ENCODE measurements at places on chromosomes 3 and 15.

- no peak for DNase-seq
These were observed 4.8 kb downstream of the CX3CR1 start for GRCh38 chr3:39275052-39275451.

DNA sequence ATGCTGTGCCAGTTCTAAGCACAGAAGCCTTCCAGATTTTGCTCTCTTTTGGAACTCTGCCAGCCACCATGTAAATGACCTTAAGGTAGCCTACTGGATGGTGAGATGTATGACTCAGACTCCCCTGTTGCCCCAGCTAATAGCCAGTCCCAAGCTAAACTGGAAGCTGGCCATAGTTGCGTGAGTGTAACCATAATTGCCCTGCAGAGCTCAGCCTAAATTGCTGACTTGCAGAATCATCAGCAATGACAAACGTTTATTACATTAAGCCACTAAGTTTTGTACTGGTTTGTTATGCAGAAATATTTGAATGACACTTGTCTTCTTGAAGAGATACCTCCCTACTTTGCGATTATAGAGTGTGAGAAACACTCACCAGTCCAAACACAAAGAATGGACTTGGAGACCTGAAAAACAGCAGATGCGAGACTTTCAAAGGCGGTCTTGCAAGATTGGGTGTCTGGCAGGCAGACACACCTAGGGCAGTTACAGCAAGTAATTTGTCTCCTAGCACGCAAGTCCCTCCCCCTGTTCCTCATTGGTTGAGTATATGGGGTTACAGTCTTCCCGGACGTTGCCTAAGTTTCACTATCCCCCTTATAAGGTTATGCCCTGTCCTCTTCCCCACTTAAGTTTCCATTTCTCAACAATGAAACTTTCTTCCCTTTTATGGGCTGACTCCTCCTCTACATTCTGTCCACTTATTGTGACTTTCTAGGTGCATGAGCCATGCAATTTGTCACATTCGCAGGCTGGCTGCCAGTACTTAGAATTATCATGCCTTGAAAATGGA is 83.6 kb upstream of the XCR1 start:
- DNase-seq = no peak

DNA sequence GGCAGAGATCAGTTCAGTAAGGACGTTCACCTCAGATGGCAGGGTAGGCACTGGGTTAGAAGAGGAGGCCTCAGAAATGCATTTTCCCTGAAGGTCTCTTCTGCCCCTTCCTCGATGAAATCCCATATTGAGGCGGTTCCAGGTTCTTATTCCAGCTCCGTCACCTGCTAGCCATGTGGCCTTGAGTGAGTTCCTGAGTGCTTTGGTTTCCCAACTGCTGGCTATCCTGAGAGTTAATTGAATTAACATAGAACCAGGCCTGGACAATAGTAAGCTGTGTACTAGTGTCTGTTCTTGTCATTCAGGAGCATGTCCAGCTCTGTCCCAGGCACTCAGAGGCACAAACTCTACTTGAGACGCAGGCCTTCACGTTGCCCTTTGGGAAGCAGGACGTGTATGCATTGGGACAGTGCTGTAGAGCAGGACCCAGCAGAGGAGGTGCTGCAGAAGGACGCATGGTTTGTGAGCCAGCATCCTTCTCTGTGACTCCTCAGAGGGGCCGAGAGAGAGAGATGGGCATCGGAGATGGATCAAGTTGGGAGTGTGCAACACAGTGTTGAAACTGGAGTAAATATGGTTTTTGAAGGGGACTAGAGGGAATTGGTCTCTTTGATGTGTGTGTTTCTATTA is 114.2 kb downstream of the ASB7 start:
- DNase-seq = no peak

GRCh38 chr3:10277115-10277625 is 15.6 kb downstream of the GHRL start:
- DNase-seq = no peak

DNA sequence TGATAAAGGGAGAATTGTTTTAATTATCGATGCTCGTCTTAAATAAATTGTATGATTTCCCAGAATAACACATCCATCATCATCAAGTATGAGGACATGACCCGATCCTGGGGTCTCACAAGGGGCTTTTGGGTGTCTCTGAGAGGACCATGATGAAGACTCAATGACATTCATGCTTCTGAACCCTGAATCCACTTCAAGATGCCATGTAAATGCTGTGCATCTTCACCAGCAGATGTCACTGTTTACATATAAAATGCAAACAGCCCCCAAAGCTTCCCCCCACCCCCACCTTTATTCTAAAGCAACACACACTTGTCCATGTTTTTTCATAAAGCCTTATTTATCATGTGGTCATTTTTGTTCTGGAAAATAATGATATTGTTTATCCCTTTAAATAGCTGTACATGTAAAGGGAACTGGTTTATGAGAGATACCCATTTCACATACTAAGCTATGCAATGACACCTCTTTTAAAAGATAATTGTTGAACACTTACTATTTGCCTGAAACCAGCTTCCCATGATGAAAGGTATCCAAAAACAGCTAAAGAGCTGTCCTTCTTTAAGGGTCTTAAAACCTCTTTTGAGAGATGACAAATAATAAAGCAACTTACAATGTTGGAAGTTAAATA is 69.7 kb upstream of the UBE3A start:
- DNase-seq = no peak

GRCh38 chr3:87167628-87168456 is 59.3 kb upstream of the CHMP2B start:
- no peak for DNase-seq

GRCh38 chr3:12830785-12831156 is 10.6 kb downstream of the RPL32 start:
- no peak for DNase-seq

DNA sequence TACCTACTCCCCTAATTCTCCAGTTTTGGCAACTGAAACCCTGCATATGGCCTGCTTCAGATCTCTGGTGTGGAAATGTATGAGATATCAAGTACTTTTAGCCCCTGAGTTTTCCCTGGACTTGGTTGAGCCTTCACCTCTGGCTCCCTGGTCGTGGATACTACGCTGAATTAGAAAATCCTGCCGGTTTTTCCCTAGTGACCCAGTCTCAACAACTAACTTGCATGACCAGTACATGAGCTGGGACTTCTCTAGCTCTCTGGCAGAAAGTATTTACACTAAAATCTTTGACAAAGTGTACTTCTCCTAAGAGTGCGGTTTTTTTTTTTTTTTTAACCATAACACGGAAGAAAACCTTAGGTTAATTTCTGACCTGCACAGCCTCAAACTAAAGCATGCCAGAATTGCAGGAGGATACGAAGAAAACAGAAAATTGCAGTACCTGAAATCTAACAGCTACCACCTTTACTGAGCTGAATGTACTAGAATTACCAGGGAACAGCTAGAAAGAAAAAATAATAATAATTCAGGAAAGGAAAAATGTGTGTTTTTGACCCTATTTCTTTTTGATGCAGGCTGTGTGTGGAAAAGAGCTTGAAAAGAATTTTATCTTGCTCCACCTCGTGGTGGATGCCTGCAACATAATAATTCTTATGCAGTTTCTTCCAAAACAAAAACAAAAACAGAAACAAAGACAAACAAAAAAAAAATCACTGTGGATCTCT is 165.6 kb downstream of the GMNC start:
- DNase-seq = no peak

- DNase-seq = no peak
These were observed at the start of gene SLC49A4 for GRCh38 chr3:122794779-122795673. Gene SLC49A4, plus strand, starts transcription at chr3:122795069. Its CDS starts 124 bp downstream, at chr3:122795193.

- no peak for DNase-seq
These were observed 567.3 kb downstream of the PDCD6IP start for GRCh38 chr3:34365771-34366170.

GRCh38 chr3:3071136-3071535 is 39.0 kb downstream of the IL5RA start:
- DNase-seq = no peak

GRCh38 chr15:31171731-31172130 is 70.2 kb upstream of the TRPM1 start:
- DNase-seq = no peak

GRCh38 chr15:36808411-36809160 is 229.2 kb downstream of the CDIN1 start:
- DNase-seq = no peak

DNA sequence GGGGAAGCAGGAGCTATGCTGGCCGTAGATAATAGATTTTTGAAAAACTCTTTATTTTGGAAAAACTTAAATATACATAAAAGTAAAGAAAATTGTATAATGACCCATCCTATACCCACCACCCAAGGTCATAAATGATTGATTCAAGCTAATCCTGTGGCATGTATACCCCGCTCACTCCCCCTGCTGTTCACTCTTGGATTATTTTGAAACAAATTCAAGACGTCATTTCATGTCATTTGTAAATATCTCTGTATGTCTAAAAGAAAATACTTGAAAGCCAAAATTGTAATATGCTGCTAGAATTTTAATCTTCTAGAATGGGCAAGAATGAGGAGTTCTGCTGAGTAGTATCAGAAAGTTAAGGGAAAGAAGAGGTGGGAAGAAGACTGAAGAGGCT is 241.7 kb downstream of the FEZF2 start:
- no peak for DNase-seq

DNA sequence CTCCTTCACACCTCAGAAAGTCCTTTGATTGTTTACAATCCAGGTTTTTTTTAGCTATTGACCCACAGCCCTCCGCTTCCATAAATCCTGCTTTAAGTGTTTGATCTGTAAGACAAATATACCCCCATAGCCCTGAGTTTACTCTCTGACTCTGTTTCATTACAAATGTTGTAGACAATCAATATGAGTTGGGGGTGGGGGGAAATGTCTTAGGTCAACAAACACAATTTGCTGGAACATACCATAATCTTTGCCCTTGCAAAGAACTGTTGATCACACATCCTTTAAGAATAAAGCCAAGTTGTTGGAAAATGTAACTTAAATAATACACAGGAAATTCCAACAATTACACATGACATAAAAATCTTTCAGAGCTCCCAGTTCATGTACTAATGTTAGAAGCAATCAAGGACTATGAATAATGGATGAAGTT is 301.8 kb upstream of the SEMA6D start:
- DNase-seq = no peak
